SK-MEL-5 (cell line): ENCODE measurements at places on chromosomes 12 and 14. TPM values are rescaled to one million over a fixed set of nuclear protein-coding genes. Genes with fewer than 3 reads are reported as not detected.

SLC24A4 gene
- 0.19 and 0.24 TPM in 2 replicates for total RNA-seq

LTB4R gene
- 0.98 and 1.7 TPM in 2 replicates for total RNA-seq

SEL1L gene
- 58.3 and 62.1 TPM in 2 replicates for total RNA-seq

TRMT61A gene
- total RNA-seq, result 19.0 and 19.9 TPM in 2 replicates

TMEM233 gene
- total RNA-seq, result 0.03 TPM in 1 of 2 replicates, not detected in the other

RNASE4 gene
- total RNA-seq, result 0.82 and 2.7 TPM in 2 replicates

GDF3 gene
- not detected in 2 replicates for total RNA-seq

HSPB8 gene
- 28.9 and 32.6 TPM in 2 replicates for total RNA-seq

CLEC4D gene
- total RNA-seq, result not detected in 2 replicates

GALNT9 gene
- not detected in 2 replicates for total RNA-seq

BRI3BP gene
- total RNA-seq, result 12.0 and 12.2 TPM in 2 replicates

WIF1 gene
- not detected in 2 replicates for total RNA-seq

- DNase-seq, result no peak
Measured at GRCh38 chr14:70664698-70665447, 23.2 kb downstream of the TTC9 start.

DNA sequence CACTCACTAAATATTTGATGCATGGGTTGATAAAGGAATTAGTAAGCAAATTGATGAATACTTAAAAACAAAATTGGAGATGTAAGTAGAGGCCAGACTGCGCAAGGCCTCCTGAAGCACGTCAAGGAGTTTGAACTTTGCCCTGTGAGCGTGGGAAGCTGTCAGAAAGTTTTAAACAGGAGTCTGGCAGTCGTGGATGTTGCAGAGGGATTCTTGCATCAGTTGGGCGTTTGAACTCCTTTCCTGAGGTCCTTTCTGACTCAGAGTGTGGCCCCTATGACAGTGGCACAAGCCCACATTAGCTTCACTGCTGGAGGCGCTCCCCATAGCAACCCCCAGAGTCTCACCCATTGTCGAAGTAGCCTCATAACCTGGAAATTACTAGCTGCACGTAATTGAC is 17.9 kb upstream of the IL22 start:
- DNase-seq, result no peak

DNA sequence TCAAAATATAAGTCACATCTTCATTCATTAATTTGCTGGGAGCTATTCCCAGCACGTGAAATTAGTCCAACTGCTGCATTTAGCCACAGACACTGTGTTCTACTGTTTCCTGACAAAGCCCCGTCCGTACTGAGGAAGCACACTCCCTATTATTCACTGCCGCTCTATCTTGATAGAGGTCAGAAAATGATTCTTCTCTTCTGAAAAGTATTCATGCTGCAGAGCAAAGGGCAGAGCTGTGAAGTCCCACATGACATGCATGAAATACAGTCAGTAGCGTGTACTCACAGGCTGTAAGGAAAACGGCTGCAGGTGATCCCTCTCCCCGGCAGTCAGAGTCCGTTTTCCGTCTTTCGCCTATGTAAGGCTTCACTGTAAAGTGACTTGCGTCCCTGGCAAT is 302.5 kb upstream of the FKBP4 start:
- DNase-seq, result no peak

GRCh38 chr14:26067786-26068459 is 529.9 kb downstream of the NOVA1 start:
- no peak for DNase-seq

DNA sequence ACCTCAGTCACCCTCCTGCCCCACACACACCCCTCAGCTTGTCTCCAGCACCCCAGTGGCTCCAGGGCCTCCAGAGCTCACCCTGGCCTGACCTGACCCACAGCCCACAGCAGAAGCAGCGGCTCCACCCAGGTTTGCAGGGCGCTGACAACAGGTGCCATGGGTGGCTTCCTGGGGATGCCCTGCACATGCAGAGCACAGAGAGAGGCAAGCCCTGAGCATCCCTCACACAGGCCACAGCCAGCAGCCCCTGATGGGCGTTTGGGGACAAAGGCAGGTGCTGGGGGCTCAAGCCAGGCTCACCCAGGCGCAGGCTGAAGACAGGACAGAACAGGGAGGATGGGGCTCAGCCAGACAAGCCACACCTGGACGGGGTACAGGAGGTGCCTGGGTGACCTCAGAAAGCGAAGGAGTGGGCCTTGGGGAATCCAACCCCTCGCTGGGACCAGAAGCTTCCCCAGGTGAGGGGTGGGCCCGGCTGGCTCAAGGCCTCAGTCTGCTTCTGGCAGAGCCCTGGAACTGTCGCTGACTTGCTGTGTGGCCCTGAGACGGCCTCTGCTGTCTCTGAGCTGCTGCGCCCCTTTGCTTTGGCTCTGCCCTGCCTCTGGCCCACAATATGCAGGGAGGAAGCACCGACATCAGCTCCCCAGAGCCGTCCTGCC is 10.6 kb downstream of the ARL6IP4 start:
- DNase-seq, result no peak

DNA sequence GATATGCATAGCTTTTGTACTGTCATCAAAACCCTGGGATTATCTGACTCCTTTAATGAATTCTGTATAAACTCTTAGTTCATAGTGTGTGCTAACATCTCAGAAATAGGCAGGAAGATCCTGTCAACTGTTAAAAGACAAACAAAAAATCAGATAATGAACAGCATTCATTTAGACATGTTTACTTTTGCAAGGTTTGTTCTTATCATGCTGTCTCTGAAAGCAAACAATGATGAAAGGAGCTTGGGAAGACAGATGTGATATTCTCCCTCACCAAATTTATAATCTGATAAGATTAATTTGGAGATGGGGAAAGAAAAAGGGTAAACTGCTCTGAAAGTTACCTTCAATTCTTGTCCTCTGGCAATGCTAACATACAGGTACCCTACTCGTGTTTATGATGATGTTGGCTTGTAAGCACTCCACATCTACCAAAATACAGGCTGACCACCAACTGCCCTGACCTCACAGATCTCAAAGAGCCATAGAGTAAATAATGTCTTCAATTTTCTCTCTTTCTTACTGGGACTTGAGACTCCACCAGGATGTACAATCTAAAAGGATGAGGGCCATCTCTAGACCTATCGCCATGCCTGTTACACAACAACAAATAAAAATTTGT is 233.8 kb downstream of the SSPN start:
- no peak for DNase-seq

- no peak for DNase-seq
Measured at GRCh38 chr12:51971679-51972421, 20.4 kb downstream of the ACVR1B start.

GRCh38 chr14:67971627-67972625 is 152.3 kb downstream of the RAD51B start:
- peak; percentile 27 for DNase-seq

- no peak for DNase-seq
Measured at GRCh38 chr12:124152731-124153130, 142.2 kb upstream of the RFLNA start.

DNA sequence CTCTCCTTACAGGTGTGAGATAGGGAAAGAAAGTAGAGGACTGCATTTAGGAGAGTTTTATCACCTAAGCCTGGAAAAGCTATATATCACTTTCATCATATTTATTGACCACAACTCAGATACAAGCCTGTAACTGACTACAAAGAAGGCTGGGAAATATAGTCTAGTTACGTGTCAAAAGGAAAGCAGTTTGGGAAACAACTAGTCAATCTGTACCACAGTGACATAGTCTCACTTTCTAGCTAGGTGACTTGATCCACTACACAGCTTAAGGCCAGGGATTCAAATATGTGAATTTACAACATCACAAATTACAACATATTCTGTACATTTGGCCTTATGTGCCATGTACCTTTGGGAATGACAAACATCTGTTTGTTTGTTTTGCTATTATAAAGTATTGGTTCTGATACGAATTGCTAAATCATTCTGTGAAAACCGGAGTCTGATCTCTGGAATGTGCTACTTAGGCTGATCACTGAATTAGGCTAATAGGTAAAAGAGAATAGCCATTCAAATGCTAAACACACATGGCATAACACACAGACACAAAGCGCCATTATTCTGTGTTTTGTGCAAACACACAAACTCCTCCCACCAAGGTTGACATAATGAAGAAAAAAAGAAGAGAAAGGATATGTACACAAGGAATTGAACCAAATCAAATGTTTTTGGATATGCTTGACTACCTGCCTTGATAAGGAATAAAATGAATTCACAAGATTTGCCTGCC is 279.8 kb downstream of the DUSP6 start:
- no peak for DNase-seq

GRCh38 chr12:91173124-91173523 is 9.5 kb downstream of the DCN start:
- no peak for DNase-seq

DNA sequence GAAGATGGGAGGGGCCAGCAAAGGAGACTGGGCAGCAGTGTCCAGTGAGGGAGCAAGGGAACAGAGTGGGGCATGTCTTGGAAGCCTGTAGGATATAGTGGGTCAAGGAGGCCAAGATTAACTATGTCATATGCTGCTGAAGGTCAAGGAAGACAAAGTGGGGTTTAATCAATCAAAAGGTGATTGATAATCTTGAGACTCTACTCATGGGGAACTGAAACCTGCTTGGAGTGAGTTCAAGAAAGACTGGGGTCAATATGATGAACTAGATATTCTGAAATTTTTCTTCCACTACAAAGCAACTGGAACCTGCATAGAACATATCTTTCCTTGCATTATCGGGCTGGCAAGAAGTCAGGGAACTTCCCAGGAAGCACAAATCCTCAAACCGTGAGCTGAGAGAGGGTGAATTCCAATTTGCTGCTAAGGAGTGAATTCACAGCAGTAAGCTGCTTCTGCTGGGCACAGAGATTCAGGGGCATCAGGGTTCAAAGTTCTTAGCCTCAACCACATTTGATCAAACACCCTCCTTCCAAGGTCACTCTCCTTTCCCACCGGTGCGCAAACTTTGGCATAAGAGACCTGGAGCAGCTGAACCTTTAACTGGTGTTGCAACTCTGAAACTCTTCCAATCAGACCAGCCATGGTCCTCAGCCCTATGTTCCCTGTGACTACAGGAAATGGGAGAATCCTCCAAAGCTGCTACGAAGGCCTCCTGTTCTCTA is 40.3 kb upstream of the DCD start:
- DNase-seq, result no peak

DNA sequence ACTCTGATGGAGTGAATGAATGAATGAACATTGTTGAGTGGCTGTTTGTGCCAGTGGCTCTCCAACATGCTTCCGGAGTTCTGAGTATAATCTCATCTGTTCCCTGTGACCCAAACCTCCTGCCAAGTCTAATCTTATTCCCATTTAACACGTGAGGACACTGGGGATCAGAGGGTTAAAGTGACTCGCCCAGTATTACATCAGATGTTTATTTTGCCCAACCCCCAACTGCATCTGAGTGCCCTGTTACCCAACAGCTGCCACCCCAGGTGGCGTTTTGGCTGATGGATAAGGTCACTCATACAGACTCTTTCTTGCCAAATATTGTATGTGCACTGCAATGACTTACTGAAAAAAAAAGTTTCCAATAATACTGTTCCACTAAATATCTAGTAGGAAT is 210.9 kb downstream of the EXOC5 start:
- DNase-seq, result no peak

DNA sequence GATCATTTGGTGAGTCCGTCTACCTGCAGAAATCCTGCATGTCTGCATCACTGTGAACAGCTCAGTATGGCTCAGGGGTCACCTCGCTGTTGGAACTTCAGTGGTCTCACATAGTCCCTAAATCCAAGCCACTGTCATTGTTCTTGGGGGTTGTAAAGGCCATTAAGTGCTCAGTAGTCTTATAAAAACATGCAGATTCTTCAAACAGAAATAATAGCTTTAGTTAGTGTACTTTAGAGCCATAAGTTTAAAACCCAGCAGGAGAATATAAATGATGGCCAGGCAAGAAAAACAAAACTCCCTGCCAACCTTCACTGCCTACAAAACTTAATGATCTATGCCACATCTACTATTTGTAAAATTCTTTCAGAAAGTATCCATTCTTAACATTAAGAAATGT is 396.3 kb downstream of the SYT1 start:
- DNase-seq, result no peak

DNA sequence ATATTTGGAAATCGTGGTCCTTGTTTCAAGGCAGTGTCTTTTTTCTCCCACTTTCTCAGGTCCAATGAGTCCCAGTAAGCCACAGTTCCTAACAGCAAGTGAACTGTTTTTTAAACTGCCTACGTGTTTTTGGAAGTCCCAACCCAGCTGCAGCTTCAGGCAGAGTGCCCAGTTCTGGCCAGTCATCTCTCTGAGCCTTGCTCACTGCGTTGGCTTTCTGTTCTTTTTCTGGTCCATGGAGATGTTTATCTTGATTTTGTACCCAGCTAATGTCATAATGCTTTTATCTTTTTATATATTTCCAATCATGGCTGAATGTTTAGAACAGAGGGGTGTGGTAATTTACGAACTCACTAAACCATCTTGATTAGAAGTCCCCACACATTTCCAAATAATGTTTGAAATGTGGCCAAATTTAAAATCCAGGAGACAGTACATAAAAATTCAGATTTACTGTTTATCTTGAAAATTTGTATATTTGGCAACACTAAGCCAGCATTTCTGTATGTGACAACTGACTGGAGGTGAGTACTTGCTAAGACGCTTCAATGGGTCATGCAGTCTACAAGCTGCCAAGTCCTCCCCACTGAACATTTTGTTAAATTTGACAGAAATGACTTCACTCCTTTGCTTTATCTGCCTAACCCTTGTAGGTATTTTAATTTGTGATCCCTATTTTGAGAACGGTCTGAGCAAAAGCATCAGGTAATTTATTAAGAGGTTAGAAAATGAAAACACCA is 46.1 kb upstream of the OTOGL start:
- no peak for DNase-seq

- no peak for DNase-seq
Measured at GRCh38 chr12:47752552-47752951, 6.1 kb downstream of the RAPGEF3 start.

DNA sequence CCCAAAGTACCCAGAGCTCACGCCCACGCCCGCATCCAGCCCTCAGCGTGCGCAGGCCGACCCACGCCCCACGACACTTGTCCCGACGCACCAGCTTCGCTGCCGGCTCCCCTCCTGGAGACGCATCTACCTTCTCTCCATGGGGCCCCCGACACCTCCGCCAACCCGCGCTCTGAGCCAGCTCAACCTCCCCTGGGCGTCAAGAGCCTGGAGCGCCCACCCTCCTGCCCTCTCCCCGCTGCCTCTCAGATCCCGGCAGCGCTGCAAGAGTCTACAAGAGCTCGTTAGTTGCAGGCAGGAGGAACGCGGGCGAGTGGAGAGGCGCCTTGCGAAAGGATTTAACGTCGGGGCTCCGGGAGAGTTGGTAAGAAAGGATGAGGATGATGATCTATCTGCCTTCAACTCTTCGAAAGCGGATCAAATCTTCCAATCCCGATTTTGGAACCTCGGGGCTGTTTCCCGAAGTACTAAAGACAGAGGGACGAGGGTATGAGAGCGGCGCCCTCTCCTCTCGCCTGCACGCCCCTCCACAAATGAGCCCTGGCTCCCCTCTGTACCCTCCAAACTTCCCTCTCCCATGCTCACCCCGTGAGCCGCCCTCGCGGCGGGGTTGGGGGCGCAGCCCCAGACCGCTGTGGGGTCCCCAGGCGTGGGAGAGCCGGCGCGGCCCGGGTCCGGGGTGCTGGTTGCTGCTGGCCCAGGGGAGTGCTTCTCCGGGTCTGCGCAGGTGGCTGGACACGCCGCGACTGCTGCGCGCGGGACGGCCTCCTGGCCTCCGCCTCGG is 979 bp downstream of the LTBP2 start:
- no peak for DNase-seq

GRCh38 chr14:72613231-72613974 is 280.5 kb downstream of the DPF3 start:
- no peak for DNase-seq
